ENCODE measurements at places on chromosomes 16 and 17.

- peak; percentile 84 for DNase-seq
Measured at GRCh38 chr16:23504453-23505179, 5.7 kb downstream of the GGA2 start.

DNA sequence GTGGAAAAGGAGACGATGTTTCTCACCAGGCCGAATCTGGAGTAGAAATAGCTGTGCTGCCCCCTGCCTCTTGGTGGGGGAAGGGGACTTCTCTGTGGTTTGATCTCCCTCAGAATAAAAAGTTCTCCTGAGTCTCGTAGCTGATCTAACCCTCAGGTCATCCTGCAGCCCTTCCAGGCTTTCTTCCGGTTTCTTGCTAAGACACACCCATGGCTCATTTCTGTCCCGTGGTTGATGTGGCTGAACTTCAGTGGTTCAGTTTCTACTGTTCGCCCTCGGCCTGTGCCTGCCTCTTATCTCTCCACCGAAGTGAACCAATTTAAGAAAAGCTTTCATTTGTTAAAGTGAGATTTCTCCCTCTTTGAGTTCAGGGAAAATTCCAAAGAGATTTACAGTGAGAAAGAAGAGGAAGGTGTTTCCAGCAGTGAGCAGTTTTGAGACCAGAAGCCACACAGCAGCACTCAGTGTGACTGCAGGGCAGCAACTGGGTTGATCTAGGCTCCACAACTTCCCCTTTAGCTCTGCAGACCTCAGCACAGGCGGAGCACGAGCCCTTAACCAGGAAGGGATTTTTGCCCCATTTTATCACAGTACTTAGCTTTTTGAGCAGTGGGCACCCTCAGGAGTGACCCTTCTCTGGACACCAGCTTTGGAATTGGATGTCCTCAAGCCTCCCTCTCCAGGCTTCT is 34.9 kb upstream of the CACNG5 start:
- no peak for DNase-seq

- no peak for DNase-seq
Measured at GRCh38 chr16:70642633-70643032, 3.7 kb upstream of the IL34 start.

DNA sequence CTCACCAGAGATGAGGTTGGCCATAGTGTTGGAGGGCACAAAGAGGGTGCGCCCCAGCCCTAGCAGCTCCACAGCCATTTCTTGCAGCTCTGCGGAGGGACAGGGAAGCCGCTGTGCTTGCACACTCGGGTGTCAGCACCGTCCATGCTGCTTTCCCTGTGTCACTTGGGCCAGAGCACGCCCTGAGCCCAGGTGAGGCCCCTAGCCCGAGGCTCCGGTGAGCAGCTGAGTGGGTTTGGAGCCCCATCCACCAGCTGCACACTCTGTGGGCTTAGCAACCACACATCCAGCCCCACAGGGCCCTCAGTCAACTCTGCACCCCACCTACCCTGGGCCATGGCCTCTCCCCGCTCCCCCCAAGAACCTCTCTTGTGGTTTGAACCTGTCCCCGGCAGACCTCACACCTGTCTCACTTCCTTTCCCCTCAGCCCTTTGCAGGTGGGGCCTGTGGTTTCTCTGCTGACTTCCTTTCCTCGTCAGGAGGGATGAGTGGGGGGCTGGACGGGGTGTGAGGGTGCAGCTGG is 20.7 kb downstream of the TMEM235 start:
- peak; percentile 72 for DNase-seq

GRCh38 chr17:81348097-81349055 is 46.9 kb upstream of the BAHCC1 start:
- no peak for DNase-seq

All from GM06990 (cell line).